ENCODE measurements at places on chromosomes 2 and 18. TPM values are rescaled to one million over a fixed set of nuclear protein-coding genes. Genes with fewer than 3 reads are reported as not detected.

The SFTPB gene
- not detected for total RNA-seq

The ZNF513 gene
- 11.1 TPM for total RNA-seq

The OSBPL6 gene
- 6.7 TPM for total RNA-seq

The SIX3 gene
- total RNA-seq, result not detected

The CREG2 gene
- 8.6 TPM for total RNA-seq

The SLC14A1 gene
- total RNA-seq, result not detected

The MCEE gene
- total RNA-seq, result 13.1 TPM

The CCDC74B gene
- 2.9 TPM for total RNA-seq

The LHCGR gene
- total RNA-seq, result not detected

The C2orf74 gene
- 1.3 TPM for total RNA-seq

The LRP1B gene
- total RNA-seq, result under 0.01 TPM

The OBSL1 gene
- total RNA-seq, result 18.5 TPM

All from vein endothelial cell (primary cell).